Fibroblast of skin of scalp (primary cell): ENCODE measurements at places on chromosomes 4 and X.

DNA sequence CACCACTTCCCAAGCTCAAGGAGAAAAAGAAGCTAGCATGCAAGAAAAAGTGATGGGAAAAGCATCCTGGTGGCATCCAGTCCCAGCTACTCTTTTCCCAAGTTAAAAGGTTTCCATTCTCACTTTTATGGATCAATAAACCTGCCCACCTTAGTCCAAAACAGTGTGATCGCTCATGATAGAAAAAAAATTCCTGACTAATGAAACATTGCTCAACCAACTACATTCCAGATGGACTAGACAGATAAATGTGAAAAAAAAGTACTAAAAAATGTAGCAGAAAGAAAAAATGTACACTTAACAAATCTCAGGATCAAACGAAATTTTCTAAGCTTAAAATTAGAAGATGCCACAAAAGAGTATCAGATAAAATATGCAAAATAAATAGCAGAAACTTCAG lies 312.2 kb downstream of the TMA16 start:
- no peak for DNase-seq

DNA sequence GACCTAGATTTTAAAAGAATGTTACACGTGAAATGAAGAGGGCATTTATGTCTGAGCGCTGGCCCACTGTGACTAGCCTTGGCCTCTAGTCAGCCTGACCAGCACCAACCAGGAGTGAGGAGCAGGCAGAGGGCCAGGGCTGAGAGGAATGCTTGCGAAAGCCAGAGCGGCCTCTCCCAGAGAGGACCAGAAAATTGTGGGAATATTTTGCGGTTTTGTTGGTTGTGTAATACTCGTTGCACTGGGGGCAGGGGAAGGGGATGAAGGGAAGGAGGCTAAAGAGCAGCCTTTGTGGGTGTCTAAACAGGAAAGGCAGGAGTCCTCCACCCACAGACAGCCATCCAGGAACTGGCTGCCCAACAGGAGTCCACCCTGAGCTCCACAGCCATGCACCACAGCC lies 3.8 kb downstream of the GABRE start:
- peak; percentile 94 for DNase-seq

DNA sequence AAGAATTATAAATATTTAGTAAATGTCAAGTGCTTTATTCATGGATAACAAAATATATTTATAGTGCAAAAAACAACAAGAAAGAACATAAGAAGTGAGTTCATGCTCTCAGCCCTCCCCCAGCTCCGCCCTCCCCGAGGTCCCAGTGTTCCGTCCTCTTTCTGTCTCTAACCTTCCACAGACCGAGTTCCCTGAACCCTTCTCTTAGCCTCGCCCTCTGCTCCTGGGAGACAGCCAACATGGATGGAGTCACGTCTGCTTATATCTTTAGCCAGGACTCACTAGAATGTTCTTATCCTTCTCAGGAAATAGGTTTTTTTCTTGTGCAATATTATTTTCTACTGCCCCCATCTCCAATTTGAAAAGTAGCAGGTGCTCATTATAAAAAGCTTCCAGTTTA lies 40.1 kb upstream of the HELT start:
- no peak for DNase-seq

GRCh38 chr4:93092765-93093164 lies 735.8 kb upstream of the ATOH1 start:
- no peak for DNase-seq

GRCh38 chr4:57424232-57424897 lies 314.2 kb upstream of the IGFBP7 start:
- DNase-seq: peak; percentile 86

DNA sequence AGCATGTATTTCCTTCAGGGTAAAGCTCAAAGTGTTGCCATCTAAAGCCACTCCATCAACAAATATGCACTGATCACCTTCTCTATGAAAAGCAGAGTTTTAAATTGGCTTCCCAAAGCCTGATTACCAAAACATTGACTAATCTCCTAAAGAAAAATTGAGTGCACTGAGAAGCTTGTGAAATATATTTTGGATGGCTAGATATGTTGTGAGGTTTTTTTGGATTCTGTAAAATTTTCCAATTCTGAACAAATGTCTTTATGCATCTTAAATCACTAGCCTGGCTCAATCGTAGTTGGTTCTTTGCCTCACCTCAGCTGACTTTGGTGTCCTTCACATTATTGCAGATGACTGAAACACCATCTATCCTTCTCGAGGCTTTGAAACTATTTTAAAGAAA lies 14.9 kb upstream of the EXOSC9 start:
- DNase-seq: no peak

GRCh38 chr4:70927502-70928137 lies 25.5 kb downstream of the MOB1B start:
- no peak for DNase-seq

DNA sequence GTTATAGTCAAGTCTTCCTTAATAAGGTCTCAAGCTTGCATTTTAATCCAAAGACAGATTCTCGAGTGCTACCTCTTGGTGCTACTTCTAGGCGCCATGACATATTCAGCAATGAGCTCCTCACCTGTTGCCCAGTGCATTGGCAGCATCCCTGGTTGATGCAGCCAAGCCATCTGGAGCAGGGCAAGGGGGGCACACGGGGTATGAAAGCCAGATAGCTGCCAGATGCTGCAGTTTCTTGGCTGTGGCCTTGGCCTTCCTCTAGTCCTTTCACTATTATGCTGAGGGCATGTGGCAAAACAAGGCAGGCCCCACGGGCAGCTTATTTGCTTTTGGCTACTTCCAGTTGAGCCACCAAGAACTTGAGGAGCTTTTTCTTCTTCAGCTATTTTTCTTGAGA lies 168.6 kb upstream of the PGRMC2 start:
- DNase-seq: no peak

- DNase-seq: no peak
Observed at GRCh38 chr4:147761218-147761883, 29.5 kb downstream of the ARHGAP10 start.

- no peak for DNase-seq
Observed at GRCh38 chr4:7526491-7526890, 91.8 kb upstream of the PSAPL1 start.

GRCh38 chr4:25792200-25792791 lies 70.5 kb downstream of the SEL1L3 start:
- DNase-seq: peak; percentile 21

DNA sequence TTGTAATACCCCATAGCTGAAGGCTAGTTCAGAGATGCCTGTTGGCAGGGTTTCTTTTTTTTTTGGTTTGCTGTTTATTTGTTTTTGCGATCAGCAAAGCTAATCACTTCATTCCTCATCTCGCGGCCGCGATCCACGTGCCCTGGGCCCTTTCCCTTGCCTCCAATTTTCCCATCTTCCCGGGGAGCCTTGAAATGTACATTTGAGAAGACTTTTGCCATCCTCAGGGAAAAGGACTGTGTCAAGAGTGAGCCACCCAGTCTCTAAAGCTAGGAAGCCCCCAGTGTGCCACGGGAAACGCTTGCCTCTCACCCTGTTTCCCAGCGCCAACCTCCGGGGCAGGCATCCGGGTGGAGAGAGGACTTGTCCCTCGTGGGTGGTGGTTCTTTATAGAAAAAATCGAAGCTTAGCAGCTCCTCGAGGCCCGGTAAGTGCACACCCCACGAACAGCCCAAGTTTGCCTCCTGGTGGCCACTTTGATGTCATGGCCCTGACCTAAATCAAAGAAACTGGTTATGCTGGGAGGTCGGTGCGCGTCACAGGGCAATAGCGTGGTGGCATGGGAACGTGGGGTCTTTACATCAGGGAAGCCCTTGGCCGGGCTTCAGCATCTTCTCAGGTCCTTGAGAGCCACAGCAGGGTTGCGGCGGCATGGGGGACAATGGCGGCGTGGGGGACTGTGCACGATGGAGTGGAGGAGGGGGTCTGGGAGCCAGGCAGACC lies 42.0 kb downstream of the MAP7D3 start:
- peak; percentile 64 for DNase-seq

DNA sequence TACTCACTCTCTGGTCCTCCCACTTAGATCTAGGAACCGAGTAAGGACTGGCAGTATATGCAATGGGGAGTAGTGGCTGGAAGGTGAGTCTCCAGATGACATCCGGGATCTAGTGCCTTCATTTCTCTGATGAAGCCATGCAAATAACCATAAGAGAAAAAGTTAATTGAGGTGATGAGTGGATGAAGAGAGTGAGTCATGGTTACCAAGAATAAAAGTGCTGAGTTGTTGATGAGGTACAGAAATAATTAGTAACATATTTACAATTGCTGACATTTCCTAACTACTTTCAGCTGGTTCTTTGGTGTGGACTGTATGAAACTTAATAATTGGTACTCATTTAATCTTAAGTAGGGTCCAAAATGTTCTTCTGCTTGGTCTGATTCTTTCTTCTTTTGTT lies 146.7 kb upstream of the PITX2 start:
- DNase-seq: peak; percentile 27

GRCh38 chr4:135256111-135256510 lies 1054.5 kb upstream of the PABPC4L start:
- DNase-seq: peak; percentile 84

GRCh38 chr4:53712408-53713020 lies 121.2 kb upstream of the LNX1 start:
- DNase-seq: no peak

DNA sequence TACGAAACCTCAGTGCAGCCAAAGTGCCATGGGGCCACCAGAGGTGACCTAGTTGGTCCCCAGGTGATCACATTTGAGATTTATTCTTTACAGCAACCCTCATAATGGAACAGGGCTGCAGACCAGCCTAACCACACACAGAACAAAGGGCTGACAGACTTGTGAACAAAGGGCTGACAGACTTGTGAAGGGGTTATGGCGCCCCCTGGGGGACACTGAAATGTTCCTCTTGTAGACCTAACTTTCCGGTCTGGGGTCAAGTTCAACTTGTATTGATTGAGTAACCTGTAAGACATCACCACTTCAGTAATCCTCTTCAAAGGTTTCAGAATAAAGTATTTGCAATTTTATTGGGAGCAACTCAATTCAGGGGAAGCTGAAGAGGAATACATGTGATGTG lies 175.9 kb upstream of the RPS6KA3 start:
- DNase-seq: peak; percentile 71

- no peak for DNase-seq
Observed at GRCh38 chr4:101018836-101019235, 328.5 kb downstream of the PPP3CA start.

DNA sequence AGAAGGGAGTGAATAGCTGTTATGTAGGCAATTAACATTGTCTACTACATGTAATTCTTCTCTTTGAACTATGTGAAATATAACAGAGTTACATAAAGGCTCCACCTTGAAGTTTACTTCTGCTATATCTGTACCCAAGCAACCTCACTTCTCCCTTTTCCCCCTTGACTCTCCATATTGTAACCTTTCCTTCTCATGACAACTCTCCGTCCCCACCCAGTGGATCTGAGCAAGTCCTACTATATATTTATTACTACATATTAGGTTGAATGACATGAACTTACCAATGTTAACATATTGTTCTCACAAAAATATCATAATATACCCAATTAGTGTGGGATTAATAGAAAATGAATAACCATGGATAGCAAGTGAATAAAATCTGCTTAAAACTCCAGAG lies 93.2 kb upstream of the ATP8A1 start:
- DNase-seq: no peak

DNA sequence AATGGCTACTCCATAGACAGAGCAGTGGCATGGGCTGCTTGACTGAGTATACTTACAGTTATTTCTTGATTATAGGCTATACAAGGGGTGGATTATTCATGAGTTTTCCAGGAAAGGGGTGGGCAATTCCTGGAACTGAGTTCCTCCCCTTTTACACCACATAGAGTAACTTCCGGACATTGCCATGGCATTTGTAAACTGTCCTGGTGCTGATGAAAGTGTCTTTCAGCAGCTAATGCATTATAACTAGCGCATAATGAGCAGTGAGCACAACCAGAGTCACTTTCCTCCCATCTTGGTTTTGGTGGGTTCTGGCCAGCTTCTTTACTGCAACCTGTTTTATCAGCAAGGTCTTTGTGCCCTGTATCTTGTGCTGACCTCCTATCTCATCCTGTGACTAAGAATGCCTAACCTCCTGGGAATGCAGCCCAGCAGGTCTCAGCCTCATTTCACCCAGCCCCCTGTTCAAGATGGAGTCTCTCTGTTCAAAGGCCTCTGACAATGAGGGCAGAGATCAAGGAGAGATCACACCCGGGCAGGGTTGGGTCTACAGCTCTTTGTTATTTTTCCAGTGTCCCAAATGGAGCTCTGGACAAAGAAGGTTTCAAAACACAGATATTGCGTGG lies 468.4 kb upstream of the PRKX start:
- DNase-seq: no peak

DNA sequence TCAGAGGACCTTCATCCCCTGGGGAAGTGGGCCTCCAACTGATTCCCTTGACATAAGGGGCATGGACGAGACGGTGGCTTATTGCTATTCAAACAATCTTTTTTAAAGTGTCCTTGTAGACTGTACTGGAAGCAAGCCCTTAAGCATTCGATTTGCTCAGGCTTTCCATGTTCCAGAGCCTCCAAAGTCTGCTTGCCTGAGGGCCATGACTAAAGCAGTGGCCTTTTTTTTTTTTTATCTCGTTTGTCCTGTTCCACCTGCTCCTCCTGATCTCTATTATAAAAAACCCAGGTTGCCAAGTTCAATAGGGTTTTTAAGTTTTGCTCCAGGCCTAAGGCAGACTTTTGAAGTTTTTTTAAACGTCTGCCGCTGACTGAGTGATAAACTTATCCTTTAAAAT lies 103.7 kb upstream of the AADAT start:
- no peak for DNase-seq

DNA sequence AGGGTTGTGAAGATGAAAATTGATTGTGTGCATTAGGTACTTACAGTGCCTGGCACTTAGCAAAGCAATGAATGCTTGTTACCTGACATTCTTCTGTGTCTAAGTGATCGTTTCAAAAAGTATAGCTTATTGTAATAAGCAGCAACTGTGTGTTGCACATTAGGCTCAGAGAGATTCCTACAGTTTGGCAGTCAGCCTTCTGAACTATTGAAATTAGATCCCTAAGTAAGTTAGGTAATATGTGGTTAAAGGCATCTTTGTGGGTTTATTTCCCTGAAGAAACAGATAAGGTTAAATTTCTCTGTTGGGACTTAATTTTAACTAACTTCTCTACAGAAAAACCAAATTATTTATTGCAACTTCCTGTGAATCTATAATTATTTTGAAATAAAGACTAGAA lies 93.4 kb downstream of the REPS2 start:
- peak; percentile 6 for DNase-seq

DNA sequence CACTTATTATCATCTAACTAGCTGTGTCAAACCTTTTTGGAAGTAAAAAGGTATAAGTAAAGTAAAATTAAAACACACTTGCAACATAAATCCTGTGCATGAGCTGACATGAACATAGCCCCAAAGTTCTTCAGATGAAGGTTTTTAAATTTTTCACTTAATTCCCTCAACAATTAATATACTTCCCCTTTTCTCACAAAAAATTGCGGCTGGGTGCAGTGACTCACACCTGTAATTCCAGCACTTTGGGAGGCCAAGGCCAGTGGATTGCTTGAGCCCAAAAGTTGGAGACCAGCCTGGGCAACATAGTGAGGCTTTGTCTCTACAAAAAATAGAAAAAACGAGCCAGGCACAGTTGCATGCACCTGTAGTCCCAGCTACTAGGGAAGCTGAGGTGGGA lies 16.8 kb downstream of the RASGEF1B start:
- DNase-seq: no peak

DNA sequence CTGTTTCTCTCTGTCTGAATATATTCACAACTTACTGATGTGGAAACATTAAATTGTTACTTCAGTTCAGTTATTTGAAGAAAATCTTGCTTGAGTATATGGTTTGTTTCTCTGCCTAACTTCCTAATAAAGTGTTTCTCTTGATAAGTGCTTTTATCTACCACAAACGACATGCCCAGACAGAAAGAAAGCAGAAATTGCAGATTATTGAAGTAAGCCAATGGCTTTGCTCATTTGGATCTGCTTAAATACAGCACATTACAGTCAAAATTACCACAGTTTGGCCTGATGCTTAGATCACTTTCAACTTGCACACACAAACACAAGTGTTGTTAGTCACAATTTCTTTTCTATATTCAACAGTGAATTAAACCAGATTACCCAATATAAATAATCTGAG lies 68.0 kb downstream of the ATOH1 start:
- DNase-seq: no peak
